ENCODE measurements at places on chromosomes 12 and 14.

GRCh38 chr12:21453312-21453852 lies 15.9 kb downstream of the PYROXD1 start:
- no peak for DNase-seq

- no peak for DNase-seq
Observed at GRCh38 chr14:100731846-100732765, 5.4 kb downstream of the DLK1 start.

- peak; percentile 38 for DNase-seq
Observed at GRCh38 chr12:104751594-104751993, 206.5 kb downstream of the SLC41A2 start.

GRCh38 chr12:85423947-85424346 lies 143.9 kb downstream of the ALX1 start:
- no peak for DNase-seq

- no peak for DNase-seq
Observed at GRCh38 chr12:14422516-14423230, 57.2 kb downstream of the ATF7IP start.

GRCh38 chr12:105110851-105111250 lies 3.3 kb downstream of the WASHC4 start:
- DNase-seq, result no peak

DNA sequence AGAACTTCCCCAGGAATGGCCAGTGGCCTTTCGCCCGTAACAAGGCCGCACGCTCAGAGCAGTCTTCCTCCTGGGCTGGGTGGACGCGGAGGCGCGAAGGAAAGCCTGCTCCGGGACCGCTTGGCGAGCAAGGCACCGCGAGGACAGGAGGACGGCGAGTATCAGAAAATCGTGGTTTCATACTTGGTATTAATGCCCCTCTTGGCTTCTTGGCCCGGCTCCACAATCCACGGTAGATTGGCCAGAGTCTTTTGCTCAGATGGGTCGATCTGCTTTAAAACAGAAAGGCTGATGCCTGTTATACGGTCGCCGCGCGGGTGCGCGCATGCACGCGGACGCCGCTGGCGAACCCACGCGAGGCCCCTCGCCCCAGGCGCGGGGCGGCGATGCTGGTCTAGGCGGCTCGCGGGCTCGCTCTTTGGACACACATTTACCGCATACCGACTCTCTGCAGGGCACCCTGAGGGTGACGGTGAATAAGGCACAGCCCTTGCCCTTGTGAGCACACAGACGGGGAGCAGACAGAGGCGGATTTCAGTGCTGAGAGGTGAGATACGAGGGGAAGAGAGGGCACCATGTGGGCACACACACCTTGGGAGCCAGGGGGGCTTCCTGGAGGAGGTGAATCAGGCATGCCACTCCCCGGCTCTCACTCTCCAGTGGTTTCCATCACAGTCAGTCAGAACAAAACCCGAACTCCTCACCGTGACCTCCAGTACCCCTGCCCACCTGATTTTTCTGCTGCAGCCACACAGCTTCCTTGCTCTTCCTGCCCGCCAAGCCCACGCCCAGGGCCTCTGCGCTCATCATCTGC lies 100.7 kb downstream of the APAF1 start:
- no peak for DNase-seq

- no peak for DNase-seq
Observed at GRCh38 chr12:121805171-121806008, 1.6 kb downstream of the SETD1B start.

GRCh38 chr12:91326058-91327027 lies 143.7 kb upstream of the DCN start:
- peak; percentile 28 for DNase-seq

GRCh38 chr12:111405859-111406473 lies at the start of gene SH2B3:
TSS of gene SH2B3 (plus strand) at chr12:111405923. CDS start at chr12:111418146, 12,223 bp downstream.
- no peak for DNase-seq

GRCh38 chr14:94341656-94342333 lies 18.7 kb upstream of the SERPINA6 start:
- DNase-seq, result no peak

DNA sequence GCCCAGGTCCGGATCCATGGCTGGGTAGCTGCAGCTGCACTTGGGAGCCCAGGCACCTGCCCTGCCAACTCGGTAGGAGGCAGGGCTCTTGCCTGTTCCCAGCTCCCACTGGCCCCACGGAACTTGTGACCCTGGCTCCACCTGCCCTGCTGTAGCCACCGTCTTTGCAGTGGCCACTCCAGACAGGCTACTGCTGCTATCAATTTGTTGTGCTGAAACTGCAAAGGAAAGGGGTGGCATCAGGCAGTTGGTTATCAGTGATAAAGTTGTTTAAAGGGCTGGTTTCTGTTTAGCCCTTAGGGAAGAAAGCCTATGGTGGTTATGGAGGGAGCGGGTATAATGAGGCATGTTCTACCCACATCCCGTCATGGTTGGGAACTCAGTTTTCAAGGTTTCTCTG lies 32.1 kb upstream of the ARID2 start:
- DNase-seq, result no peak

DNA sequence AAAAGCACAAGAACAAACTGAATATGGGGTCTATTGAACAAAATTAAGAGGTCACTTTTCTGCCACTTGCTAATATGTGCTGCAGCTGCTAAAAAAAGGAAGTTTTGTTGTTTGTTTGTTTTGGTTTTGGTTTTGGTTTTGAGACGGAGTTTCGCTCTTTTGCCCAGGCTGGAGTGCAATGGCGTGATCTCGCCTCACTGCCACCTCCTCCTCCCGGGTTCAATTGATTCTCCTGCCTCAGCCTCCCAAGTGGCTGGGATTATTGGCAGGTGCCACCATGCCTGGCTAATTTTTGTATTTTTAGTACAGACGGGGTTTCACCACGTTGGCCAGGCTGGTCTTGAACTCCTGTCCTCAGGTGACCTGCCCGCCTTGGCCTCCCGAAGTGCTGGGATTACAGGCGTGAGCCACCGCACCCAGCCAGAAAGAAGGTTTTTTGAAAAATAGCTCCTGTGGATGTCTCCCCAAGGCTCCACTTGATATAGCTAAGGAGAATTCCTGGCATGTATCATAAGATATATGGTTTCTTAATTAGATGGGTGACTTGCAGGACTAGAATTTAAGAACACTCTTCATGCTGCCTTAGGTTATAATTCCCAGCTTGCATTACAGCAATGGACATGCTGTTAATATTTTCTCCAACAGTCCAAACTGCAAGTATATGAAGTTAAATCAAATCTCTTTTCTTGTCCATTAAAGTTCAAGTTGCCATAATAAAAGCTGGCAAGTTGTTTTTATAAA lies 237.6 kb upstream of the AMIGO2 start:
- peak; percentile 32 for DNase-seq

GRCh38 chr12:92566448-92567019 lies 136.3 kb upstream of the PLEKHG7 start:
- no peak for DNase-seq

DNA sequence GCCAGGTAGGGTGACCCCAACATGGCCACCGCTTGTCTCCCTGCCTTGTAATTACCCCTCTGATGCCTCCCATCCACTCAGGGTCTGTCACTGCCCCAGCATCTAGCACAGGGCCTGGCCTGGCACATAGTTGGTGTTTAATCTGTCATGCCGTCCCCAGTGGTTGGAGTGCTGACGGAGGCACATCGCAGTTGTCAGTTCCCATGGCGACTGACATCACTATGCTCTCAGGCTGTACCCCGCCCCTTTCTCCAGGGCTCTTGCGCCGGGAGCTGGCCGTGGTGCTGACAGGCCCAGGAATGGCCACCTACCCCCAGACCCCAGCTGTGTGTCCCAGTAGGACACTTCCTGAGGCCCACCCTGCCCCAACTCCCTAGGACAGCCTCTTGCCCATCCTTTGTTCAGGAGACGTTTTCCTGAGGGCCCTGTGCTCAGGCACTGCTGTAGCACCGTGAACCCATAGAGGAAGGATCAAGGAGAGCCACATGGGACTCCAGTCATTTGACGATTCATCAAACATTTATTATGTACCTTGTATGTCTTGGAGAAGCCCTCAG lies 23.0 kb downstream of the FAM222A start:
- no peak for DNase-seq
